ENCODE measurements at places on chromosomes 6 and 20.

- no peak for DNase-seq
These were observed 96.2 kb upstream of the HMGN3 start for GRCh38 chr6:79330704-79331103.

- no peak for DNase-seq
These were observed 106.9 kb downstream of the TRDN start for GRCh38 chr6:123529843-123530242.

- no peak for DNase-seq
These were observed 1.6 kb downstream of the SRPK1 start for GRCh38 chr6:35919085-35919826.

GRCh38 chr20:20018366-20018765, 1.2 kb downstream of the NAA20 start:
- no peak for DNase-seq

DNA sequence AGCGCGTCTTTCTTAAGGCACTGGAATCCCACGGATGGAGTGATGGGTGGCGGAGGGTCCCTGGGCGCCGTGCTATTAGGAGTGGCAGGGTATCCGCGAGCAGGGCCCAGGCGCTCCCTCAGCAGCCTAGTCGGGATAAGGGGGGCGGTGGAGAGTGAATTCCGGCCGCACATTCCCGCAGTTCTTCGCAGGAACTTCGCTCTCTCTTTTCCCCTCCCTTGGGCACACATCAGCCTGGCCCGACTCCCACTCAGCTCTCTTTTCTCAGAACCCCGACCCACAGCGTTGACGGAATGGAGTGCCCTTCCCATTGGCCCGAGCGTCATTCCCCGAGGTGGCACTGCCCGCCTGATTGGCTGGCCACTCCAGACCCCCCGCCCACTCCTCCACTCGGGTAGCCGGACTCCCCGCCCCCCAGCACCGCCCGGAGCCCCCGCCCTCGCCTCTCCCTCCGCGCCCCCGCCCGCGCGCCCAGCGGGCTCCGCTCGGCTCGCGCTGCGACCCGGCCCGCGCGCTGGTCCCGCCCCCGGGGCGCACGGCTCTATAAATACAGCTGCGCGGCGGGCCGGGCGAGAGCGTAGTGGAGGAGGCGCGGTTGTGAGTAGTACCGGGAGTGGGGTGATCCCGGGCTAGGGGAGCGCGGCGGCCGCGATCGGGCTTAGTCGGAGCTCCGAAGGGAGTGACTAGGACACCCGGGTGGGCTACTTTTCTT, at the start of gene ID4:
Gene ID4 (plus strand): TSS at position 572 of the 712 bp plus-strand sequence. CDS start 385 bp downstream, outside the sequence.
- no peak for DNase-seq

Measured in CD8-positive, alpha-beta T cell (primary cell).